ENCODE measurements at places on chromosomes 12 and 14. TPM values are rescaled to one million over a fixed set of nuclear protein-coding genes. Genes with fewer than 3 reads are reported as not detected.
A peak's percentile ranks its signal among the peaks of the same experiment; 100 is the strongest.

Gene TRIM9
- total RNA-seq, result 0.46 TPM

- peaks cover 51% of the 10 kb centered on the region for H3K36me3 ChIP-seq
- H3K4me3 ChIP-seq, result no peak overlapping the region
- no peak for DNase-seq
- H3K27me3 ChIP-seq, result no peaks in the 10 kb centered on the region
- H3K27ac ChIP-seq, result no peak overlapping the region
- H3K4me1 ChIP-seq, result peaks cover 64% of the 10 kb centered on the region
These were observed 11.3 kb downstream of the SYNE3 start for GRCh38 chr14:95505030-95505589.

Gene CLEC2A
- not detected for total RNA-seq

GRCh38 chr12:115008929-115009328, 325.0 kb upstream of the TBX3 start:
- H3K27me3 ChIP-seq, result no peaks in the 10 kb centered on the region

DNA sequence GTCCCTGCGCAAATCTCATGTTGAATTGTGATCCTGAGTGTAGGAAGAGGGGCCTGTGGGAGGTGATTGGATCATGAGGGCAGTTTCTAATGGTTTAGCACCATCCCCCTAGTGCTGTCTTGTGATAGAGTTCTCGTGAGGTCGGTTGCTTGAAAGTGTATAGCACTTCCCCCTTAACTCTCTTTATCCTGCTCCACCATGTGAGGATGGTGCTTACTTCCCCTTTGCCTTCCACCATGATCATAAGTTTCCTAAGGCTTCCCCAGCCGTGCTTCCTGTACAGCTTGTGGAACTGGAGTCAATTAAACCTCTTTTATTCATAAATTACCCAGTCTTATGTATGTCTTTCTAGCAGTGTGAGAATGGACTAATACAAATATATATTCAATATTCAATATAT, 303.7 kb upstream of the SEL1L start:
- H3K4me1 ChIP-seq, result no peaks in the 10 kb centered on the region
- no peaks in the 10 kb centered on the region for H3K36me3 ChIP-seq
- no peak overlapping the region for H3K4me3 ChIP-seq
- no peak for DNase-seq
- H3K27me3 ChIP-seq, result no peaks in the 10 kb centered on the region

DNA sequence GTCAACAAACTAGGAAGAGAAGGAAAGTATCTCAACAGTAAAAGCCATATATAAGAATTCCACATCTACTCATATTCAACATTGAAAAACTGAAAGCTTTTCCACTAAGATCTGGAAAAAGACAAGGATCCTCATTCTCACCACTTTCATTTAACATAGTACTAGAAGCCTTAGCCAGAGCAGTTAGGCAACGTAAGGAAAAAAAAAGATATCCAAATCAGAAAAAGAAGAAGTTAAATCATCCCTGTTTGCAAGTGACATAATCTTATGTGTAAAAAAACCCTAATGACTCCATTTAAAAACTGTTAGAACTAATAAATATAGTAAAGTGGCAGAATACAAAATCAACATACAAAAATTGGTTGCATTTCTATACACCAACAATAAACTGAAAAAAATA, 426.2 kb downstream of the BCAT1 start:
- DNase-seq, result no peak
- no peak overlapping the region for H3K27ac ChIP-seq
- H3K4me1 ChIP-seq, result no peaks in the 10 kb centered on the region

- no peak overlapping the region for H3K4me3 ChIP-seq
- peaks cover 4% of the 10 kb centered on the region for H3K4me1 ChIP-seq
- H3K27ac ChIP-seq, result no peak overlapping the region
- DNase-seq, result peak; percentile 59
These were observed 23.6 kb downstream of the HSP90AA1 start for GRCh38 chr14:102063109-102063807.

DNA sequence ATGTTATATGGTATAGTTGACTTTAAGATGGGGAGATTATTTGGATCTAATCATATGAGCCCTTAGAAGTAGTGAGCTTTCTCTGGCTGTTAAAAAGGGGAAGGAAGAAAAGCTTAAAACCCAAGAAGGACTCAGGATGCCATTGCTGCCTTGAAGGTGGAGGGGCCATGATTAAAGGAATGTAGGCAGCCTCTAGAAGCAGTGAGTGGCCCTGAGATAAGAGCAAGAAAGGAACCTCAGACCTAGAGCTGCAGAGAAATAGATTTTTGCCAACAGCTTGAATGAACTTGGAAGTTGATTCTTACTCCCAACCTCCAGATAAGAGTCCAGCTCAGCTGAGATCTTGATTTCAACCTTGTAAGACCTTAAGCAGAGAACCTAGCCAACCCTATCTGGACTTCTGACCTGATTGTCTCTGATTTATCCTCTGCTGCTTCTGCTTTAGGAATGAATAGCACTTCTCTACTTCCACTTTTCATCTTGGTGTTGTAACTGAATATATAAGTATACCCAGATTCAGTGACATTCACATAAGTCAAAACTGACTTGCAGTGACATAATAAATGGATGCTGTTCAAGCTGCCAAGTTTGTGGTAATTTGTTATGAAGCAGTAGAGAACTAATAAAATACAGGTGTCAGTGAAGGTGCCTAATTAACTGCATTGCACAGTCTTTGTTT, 33.5 kb downstream of the RAD51B start:
- H3K4me3 ChIP-seq, result no peak overlapping the region
- H3K27ac ChIP-seq, result no peak overlapping the region
- H3K4me1 ChIP-seq, result peaks cover 7% of the 10 kb centered on the region
- no peaks in the 10 kb centered on the region for H3K27me3 ChIP-seq
- H3K36me3 ChIP-seq, result peaks cover 7% of the 10 kb centered on the region

Gene CCDC177
- not detected for total RNA-seq

DNA sequence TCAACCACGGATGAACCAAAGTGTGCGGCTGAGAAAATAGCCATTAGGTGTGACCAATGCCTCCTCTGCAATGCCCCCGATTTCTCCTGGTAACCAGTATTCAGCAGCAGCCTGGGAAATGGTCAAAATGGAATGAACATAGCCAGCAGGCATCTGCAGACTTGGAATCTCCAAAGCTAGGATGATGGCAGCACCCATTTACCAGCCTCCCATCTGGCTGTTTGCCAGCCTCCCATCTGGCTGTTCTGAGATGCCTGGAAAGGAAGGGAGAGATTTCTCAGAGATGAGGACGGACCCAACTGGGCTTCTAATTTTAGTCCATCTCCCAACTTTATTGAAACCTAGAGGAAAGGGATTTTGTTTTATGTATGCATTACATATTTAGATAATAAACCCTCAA, 16.2 kb downstream of the CLMN start:
- no peaks in the 10 kb centered on the region for H3K36me3 ChIP-seq
- no peak for DNase-seq
- peaks cover 24% of the 10 kb centered on the region for H3K27me3 ChIP-seq
- peaks cover 5% of the 10 kb centered on the region for H3K4me1 ChIP-seq
- no peak overlapping the region for H3K27ac ChIP-seq

Gene PTPRQ
- total RNA-seq, result not detected

GRCh38 chr12:15963271-15963670, 52.1 kb downstream of the DERA start:
- no peak overlapping the region for H3K27ac ChIP-seq
- H3K36me3 ChIP-seq, result peaks cover 15% of the 10 kb centered on the region
- no peaks in the 10 kb centered on the region for H3K27me3 ChIP-seq
- H3K4me3 ChIP-seq, result no peak overlapping the region
- no peak for DNase-seq

DNA sequence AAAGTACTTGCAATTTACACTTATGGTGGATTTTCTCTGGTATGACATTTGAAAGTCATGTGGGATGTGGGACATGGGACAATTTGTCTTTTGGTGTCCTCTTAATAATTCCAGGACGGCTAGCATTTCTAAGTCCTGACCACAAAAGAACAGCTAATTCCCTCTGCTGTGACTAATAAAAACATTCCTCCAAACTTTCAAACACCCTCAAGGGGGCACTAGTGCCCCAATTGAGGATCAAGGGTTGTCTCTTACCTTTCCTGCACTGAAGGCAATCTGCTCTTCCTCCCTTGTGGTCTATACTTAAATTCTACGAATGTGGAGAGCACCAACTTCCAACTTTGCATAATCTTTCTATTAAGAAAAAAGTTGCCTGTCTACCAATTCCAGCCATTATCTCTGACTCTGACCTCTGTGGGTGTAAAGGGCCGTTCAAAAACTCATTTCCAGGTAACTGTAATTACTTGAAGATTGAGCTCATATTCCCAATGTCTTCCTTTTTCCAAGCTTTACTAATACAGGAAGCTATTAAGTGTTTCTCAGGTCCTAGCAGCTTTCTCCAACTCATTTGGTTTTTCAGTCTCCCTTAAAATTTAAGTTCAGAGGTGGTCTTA, 210.2 kb downstream of the PTPRO start:
- DNase-seq, result peak; percentile 37
- H3K27me3 ChIP-seq, result peaks cover 23% of the 10 kb centered on the region
- no peak overlapping the region for H3K4me3 ChIP-seq
- H3K36me3 ChIP-seq, result no peaks in the 10 kb centered on the region

DNA sequence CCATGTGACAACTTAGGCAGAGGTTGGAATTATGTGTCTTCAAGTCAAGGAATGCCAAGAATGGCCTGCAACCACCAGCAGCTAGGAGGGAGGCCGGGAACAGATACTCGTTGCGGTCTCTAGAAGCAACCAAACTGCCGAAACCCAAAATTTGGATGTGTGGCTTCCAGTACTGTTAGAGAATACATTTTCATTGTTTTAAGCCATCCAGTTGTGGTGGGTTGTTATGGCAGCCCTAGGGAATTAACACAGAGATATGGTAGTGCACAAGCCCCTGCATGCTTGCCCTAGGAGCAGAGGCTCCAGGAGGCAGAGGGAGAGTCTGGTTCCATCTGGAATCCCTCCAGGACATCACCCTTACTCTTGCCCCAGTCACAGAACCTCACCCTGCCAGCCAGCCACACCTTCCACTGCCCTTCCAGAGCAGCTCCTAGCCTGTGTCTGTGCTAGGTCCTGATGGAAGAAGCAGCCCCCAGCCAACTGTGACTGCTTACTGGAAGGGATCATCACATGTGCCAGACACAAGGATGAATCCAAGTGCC, 19.5 kb downstream of the PITPNM2 start:
- no peak for DNase-seq
- H3K27me3 ChIP-seq, result no peaks in the 10 kb centered on the region
- H3K4me3 ChIP-seq, result no peak overlapping the region
- H3K36me3 ChIP-seq, result peaks cover 4% of the 10 kb centered on the region
- peak overlapping the region; percentile 57 for H3K27ac ChIP-seq

DNA sequence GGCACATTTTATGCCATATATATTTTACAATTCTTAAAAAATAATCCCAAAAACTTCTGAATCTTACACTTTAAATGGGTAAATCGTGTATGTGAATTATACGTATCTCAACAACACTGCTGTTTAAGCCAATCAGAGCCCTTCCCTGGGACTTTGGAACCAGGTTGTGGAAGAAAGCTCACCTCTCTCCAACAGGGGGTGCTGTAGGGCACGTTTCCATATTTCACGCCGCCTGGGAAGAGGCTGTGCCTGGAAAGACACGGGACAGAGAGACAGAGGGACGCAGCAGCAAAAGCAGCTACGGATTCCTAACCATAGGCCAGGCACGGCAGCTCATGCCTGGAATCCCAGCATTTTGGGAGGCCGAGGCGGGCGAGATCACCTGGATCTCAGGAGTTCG, 29.4 kb upstream of the FBRSL1 start:
- no peaks in the 10 kb centered on the region for H3K27me3 ChIP-seq
- no peak overlapping the region for H3K4me3 ChIP-seq
- no peak for DNase-seq
- no peaks in the 10 kb centered on the region for H3K36me3 ChIP-seq
- H3K27ac ChIP-seq, result no peak overlapping the region

Gene SLC7A8
- total RNA-seq, result 5.3 TPM

GRCh38 chr12:56153678-56154065, 1.3 kb downstream of the MYL6B start:
- H3K27me3 ChIP-seq, result no peaks in the 10 kb centered on the region
- H3K4me3 ChIP-seq, result peak overlapping the region; percentile 95
- DNase-seq, result no peak
- H3K27ac ChIP-seq, result no peak overlapping the region
- peaks cover 23% of the 10 kb centered on the region for H3K36me3 ChIP-seq

GRCh38 chr14:70278281-70278680, 81.2 kb downstream of the COX16 start:
- no peak overlapping the region for H3K27ac ChIP-seq
- peaks cover 17% of the 10 kb centered on the region for H3K27me3 ChIP-seq
- H3K4me3 ChIP-seq, result no peak overlapping the region
- DNase-seq, result no peak

GRCh38 chr12:83145325-83145840, 458.7 kb downstream of the TMTC2 start:
- no peak for DNase-seq
- no peak overlapping the region for H3K4me3 ChIP-seq
- H3K27ac ChIP-seq, result no peak overlapping the region
- no peaks in the 10 kb centered on the region for H3K27me3 ChIP-seq
- no peaks in the 10 kb centered on the region for H3K36me3 ChIP-seq
- peaks cover 2% of the 10 kb centered on the region for H3K4me1 ChIP-seq

- no peak overlapping the region for H3K27ac ChIP-seq
- no peak overlapping the region for H3K4me3 ChIP-seq
- no peaks in the 10 kb centered on the region for H3K36me3 ChIP-seq
- H3K27me3 ChIP-seq, result peaks cover 4% of the 10 kb centered on the region
These were observed 239.0 kb downstream of the SLC16A7 start for GRCh38 chr12:59834659-59835474.

Gene THTPA
- 12.8 TPM for total RNA-seq

- no peaks in the 10 kb centered on the region for H3K36me3 ChIP-seq
- H3K4me1 ChIP-seq, result peaks cover 11% of the 10 kb centered on the region
- DNase-seq, result no peak
- H3K4me3 ChIP-seq, result peak within 1 kb of the TSS; percentile 73
- peak within 1 kb of the TSS; percentile 87 for H3K27ac ChIP-seq
These were observed at the start of gene BCL2L14 for GRCh38 chr12:12070674-12071656. TSS of gene BCL2L14 (plus strand) at chr12:12070939. CDS start at chr12:12079306, 8,367 bp downstream.

DNA sequence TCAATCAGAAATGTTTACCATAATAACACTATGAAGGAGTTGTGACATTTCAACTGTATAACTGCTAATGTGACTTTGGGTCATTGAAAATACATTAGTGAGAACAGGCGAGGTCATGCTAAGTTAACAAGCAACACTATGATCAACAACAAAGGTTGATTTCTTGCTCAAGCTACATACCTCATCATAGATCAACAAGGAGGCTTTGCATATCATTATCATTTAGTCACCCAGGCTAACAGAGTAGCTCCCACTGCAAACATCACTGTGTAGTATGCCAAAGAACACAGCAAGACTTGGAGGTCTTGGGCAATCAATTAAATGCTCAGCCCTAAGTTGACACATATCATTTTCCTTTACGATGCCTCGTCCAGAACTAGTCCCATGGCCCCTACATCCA, 212.5 kb downstream of the NOVA1 start:
- H3K4me3 ChIP-seq, result no peak overlapping the region
- H3K27me3 ChIP-seq, result no peaks in the 10 kb centered on the region
- H3K27ac ChIP-seq, result no peak overlapping the region
- no peaks in the 10 kb centered on the region for H3K4me1 ChIP-seq

- no peaks in the 10 kb centered on the region for H3K4me1 ChIP-seq
- no peak overlapping the region for H3K27ac ChIP-seq
These were observed 137.4 kb downstream of the TPH2 start for GRCh38 chr12:72075891-72076557.

Gene PPP1R12A
- 89.8 TPM for total RNA-seq

Gene XPOT
- total RNA-seq, result 120 TPM

GRCh38 chr12:6384499-6385436, 806 bp downstream of the LTBR start:
- H3K36me3 ChIP-seq, result no peaks in the 10 kb centered on the region
- peaks cover 42% of the 10 kb centered on the region for H3K27me3 ChIP-seq
- H3K4me3 ChIP-seq, result no peak overlapping the region
- DNase-seq, result no peak

All from activated T-helper 2 cell treated with anti-CD3 and anti-CD28 coated beads, Interferon-gamma antibody, Interleukin-2, Interleukin-4, amounts not matched to agents 10 μg/mL and 5 μg/mL and 100 μg/mL, durations not matched to agents 14 hours and 24 hours and 36 hours (primary cell).